ENCODE measurements at places on chromosomes 16 and 17. TPM values are rescaled to one million over a fixed set of nuclear protein-coding genes. Genes with fewer than 3 reads are reported as not detected.

Gene KCNJ18
- not detected for polyA plus RNA-seq

Gene GRAPL
- 3.4 TPM for polyA plus RNA-seq

Gene MYH8
- 2.1 TPM for polyA plus RNA-seq

Gene TEX14
- polyA plus RNA-seq, result 0.33 TPM

Gene OMG
- polyA plus RNA-seq, result 1.0 TPM

Gene MYH3
- polyA plus RNA-seq, result 26.7 TPM

Gene CSH1
- 0.30 TPM for polyA plus RNA-seq

Gene NAA38
- polyA plus RNA-seq, result 50.7 TPM

Gene SLX4
- 6.6 TPM for polyA plus RNA-seq
